ENCODE measurements at places on chromosomes 5 and 9. TPM values are rescaled to one million over a fixed set of nuclear protein-coding genes. Genes with fewer than 3 reads are reported as not detected.

CCDC183 gene
- 0.26 TPM for total RNA-seq

NR4A3 gene
- total RNA-seq: 0.25 TPM

EGFLAM gene
- 9.3 TPM for total RNA-seq

TBC1D2 gene
- total RNA-seq: 62.7 TPM

C5orf58 gene
- total RNA-seq: not detected

PCDHB11 gene
- 0.75 TPM for total RNA-seq

SLF1 gene
- 6.0 TPM for total RNA-seq
